ENCODE measurements at places on chromosomes 6 and 20.

DNA sequence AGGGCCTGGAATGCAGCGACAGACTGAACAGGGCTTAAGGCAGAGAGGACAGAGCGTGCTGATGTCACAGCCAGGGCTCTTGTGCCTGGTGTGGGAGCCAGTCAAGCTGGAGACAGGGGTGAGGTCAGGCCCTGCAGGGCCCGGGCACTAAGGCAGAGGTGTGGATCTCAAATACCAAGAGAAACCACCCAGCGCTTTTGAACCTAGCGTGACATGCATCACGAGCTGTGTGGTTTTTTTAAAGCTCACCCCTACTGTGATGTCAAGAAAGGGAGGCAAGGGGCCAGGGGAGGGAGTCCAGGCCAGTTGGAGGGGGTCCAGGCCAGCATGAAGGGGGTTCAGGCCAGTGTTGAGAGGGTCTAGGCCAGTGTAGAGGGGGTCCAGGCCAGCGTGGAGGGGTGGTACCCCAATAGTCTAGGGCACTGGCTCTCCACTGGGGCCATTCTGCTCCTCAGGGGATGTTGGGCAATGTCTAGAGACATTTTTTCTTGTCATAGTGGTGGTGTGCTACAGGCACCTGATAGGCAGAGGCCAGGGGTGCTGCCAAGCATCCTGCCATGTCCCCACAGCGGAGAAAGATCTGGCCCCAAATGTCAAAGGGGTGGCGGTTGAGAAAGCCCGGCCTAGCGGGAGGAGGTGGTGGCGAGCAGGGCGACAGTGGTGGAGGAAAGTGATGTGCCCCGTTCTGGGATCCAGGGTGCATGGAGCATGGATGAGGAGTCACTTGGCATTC lies 42.6 kb downstream of the RBM38 start:
- DNase-seq: peak; percentile 42

DNA sequence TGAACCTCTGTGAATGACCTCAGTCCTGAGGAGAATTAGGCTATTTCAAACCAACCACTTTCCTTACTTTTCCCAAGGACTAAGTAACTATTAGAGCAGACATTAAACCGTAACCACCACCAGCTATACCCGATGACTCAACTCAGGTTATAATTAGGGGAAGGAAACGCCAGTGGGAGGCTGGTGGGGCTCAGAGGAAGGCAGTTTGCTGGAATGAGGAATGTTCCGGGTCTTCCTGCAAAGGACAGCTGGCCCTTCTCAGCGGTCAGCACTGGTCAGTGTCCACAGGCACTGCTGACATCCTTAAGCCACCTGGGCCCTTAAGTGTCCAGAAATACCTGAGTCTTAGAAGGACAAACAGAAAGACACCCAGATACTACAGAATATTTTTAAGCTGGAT lies 515.2 kb downstream of the MAFB start:
- DNase-seq: no peak

GRCh38 chr6:91590191-91590590 lies 1003.3 kb upstream of the MAP3K7 start:
- no peak for DNase-seq

- no peak for DNase-seq
These were observed 9.9 kb downstream of the SYCP2 start for GRCh38 chr20:59923514-59923913.

- no peak for DNase-seq
These were observed 68.6 kb downstream of the BCKDHB start for GRCh38 chr6:80174900-80175572.

- DNase-seq: no peak
These were observed 24.2 kb upstream of the LYRM2 start for GRCh38 chr6:89662659-89663223.

- no peak for DNase-seq
These were observed 38.1 kb upstream of the ZBTB24 start for GRCh38 chr6:109521080-109521479.

GRCh38 chr6:34616227-34616585 lies 60.1 kb upstream of the SPDEF start:
- DNase-seq: no peak

GRCh38 chr20:19555726-19556125 lies 202.3 kb upstream of the RIN2 start:
- no peak for DNase-seq

DNA sequence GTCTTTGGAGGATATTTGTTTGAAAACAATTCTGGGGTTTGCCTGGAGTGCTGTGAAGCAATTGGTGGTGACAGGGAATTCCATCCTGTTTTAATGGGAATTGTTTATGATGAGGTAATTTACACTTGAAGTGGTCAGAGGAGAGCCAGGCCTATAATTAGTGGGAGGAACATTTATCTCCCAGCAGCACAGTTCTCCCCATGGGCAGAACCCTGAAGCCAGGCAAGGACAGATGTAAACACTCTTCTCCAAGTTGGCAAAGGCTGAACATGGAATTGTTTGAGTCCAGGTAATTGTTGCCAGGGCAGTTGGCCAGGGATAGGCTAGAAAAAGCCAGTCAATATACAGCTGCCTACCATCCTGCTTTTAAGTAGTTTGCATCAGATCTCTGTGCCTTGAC lies 789.7 kb downstream of the FRK start:
- DNase-seq: no peak
